Stimulated activated CD8-positive, alpha-beta memory T cell treated with anti-CD3 and anti-CD28 coated beads, Interleukin-4, amount 100 ng/mL, for 48 hours (primary cell): ENCODE measurements at places on chromosomes 3 and 15.

- DNase-seq = no peak
Observed at GRCh38 chr15:35702946-35703495, 157.1 kb upstream of the DPH6 start.

DNA sequence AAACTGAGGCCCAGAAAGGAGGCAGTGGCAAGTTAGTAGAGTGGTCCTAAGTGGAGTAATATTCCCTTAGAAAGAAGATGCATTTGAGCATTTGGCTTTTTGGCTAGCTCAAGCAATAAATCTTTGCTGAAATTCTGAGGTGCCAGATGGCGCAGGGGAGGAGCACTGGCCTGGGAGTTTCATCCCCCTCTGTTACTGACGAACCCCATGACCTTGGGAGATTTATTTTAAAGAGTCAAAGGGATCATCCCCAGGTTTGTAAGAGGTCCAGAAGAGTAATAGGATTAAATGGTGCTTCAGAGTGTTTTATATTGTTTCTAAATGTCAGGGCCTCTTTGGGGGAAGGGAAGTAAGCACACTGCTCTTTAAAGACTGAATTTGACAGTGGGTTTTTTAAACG is 85.1 kb upstream of the PIAS1 start:
- DNase-seq = no peak

- DNase-seq = no peak
Observed at GRCh38 chr3:31906182-31906581, 74.9 kb downstream of the OSBPL10 start.

DNA sequence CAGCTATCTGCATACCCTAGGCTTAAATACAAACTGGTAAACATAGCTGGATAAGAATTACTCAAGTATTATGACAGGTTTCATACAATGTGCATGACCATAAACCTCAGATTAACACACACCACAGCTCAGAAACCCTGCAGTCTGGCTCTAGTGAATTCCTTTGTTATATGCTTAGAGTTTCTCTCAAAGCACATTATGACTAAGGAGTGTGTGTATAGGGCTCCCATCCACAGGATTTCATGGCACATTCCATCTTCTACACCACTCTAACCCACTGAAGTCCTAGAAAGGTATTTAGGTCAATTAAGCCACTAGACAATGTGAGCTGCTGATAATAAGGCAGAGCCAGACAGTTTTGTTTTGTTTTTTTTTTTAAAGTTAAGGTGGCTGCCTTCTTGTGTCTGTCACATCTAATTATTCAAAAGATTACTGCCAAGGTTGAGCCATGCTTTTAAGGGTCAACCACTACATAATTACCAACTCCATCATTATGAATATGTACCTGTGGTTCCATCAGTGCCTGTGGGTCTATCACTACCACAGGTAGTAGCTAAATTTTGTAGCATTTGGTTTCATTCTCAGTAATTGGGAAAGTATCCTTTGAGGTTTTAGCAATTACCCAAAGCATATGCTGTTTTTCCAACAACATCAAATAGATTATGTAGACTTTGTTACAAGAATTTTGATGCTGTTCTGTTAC is 107.0 kb downstream of the ALCAM start:
- DNase-seq = no peak

DNA sequence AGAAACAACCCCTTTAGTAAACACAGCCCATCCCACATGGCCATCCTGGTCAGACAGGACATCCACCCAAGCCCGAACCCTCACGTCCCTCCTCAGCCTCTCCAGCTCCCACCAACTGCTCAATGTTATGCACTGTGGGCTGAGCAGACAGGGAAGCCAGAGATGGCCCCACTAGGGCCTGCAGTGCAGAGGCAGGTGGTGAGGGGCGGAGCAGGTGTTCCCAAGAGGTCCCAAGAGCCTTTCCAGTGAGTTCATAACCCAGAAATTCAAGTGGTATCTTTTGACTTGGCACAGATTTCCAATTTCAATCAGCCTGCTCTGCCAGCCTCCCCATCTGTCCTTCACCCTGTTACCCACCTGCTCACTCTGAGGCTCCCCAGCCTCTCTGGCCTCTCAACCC is 130.3 kb downstream of the LIPC start:
- DNase-seq = no peak

- DNase-seq = no peak
Observed at GRCh38 chr3:168002786-168003368, 92.8 kb downstream of the GOLIM4 start.

DNA sequence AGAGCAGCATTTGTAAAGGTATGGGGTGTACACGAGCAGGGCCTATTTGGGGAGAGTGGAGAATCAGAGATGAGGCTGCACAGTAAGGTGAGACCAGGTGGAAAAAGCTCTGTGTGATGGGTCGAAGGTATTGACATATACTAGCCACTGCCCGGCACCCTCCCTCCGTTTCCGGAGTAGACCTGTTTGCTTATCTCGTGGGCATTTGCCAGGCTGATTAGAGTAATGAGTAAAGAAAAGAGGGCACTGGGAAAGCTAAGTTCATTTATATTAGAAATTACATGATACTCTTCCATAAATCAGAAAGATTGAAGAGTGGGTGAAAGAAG is 46.2 kb upstream of the ATG7 start:
- no peak for DNase-seq

DNA sequence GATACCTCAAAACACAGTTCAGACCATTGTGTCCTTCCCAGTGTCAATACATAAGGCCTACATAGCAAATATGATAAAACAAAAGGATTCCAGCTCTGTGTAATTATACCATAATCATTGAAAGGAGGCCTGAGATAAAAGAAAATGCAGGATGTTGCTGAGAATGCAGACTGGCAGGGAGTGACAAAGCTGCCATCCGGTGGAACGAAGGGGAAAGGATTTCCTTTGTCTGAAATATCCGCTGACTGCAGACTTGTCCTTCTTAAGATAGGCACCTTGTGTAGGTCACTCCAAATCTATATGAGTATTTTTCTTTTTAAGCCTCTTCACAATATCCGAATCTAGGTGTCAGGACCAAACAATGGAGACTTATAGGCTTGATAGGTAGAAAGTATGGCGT is 108.0 kb downstream of the KCNH8 start:
- DNase-seq = no peak

DNA sequence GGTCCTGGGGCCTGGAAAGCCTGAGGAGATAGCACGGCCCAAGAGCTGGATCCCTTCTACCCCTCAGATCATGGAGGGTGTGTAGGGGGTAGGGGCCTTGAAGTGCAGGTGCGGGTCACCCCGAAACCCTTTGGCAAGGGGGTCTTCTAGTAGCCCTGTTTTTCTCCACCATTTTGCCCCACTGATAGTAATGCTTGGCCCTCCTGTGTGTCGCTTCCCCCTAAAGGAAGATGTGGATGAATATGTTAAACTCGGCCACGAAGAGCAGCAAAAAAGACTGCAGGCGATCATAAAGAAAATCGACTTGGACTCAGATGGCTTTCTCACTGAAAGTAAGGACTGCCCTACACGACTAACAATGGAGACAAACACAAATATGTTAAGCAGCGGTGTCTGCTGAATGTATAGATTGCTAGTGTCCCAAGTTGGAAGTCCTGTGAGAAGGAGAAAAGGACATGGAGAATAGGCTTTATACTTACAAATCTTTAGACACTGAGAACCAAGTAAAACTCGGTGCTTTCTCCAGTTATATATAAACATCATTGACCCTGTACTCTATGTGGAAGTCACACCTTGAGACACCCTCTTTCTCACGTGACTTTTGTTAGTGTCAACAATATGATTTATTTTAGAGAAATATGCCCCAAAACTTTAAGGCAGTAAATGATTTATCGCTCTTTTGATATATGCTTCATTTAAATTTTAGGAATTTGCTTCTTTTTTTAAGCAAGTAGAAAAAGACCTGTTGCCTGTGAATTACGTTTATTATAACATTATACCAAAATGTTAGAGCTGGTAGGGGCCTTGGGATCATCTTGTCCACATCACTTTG is 802 bp downstream of the RCN2 start:
- peak; percentile 34 for DNase-seq

DNA sequence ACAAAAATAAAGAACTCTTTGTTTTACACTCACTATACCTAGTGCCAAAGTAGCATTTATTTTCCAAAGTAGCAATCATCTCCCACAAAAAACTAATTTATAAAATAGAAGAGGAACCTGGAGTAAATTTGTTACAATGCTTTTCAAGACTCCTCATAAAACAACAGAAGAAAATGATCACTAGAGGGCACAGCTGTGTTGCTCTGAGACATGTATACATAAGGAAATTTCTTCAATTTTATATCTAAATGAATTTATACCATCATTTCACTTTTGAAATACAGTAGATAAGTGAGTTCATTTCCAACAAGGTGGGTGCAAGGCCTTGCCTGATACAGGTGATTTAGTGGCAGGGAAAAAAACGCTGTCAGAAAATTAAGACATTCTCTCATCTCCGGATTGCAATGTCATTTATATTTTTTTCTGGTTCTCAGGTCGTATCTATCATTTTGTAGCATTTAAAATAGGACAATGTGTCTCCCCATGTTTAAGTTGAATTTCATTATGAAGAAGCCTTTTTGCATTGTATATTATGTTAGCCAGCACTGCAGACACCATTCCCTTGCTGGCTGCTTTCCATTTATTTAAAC is 25.3 kb upstream of the ARHGEF26 start:
- no peak for DNase-seq

- no peak for DNase-seq
Observed at GRCh38 chr3:13834258-13835035, 45.4 kb downstream of the WNT7A start.

DNA sequence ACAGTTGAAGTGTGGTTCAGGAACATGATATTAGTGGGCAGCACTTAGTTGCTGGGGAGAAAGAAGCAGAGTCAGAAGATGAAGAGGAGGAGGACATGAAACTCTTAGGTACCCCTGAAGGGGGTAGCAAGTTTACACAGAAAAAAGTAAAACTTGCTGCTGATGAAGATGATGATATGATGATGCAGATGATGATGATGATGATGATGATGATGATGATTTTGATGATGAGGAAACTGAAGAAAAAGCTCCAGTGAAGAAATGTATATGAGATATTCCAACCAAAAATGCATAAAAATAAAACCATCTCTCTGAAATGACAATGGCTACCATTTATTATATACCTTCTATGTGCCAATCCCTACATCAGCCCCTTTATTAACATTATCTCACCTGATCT is 39.9 kb upstream of the SOX14 start:
- DNase-seq = no peak

DNA sequence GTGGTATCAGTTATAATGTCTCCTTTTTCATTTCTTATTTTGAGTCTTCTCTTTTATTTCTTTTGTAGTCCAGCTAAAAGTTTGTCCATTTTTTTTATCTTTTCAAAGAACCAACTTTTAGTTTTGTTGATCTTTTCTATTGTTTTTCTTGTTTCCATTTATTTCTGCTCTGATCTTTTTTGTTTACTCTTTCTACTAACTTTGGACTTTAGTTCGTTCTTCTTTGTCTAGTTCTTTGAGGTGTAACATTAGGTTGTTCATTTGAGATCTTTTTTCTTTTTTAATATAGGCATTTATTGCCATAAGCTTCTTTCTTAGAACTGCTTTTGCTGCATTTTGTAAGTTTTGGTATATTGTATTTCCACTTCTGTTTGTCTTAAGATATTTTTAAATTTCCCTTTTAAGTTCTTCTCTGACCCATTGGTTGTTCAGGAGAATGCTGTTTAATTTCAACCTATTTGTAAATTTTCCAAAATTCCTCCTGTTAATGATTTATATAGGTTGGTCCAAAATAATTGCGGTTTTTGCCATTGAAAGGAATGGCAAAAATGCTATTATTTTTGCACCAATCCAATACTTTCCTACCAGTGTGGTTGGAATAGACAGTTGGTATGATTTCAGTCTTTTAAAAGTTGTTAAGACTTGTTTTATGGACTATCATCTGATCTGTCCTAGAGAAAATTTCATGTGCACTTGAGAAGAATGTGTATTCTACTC is 51.2 kb downstream of the KAT2B start:
- DNase-seq = no peak
